ENCODE measurements at places on chromosomes 11 and 22.

GRCh38 chr11:62905927-62906531, 15.1 kb downstream of the CHRM1 start:
- DNase-seq: peak; percentile 58

- no peak for DNase-seq
Measured at GRCh38 chr11:13339195-13340153, 61.9 kb downstream of the BMAL1 start.

- DNase-seq: no peak
Measured at GRCh38 chr11:65290448-65291165, 24.1 kb upstream of the CDC42EP2 start.

- DNase-seq: no peak
Measured at GRCh38 chr11:33557201-33557600, 143.4 kb downstream of the C11orf91 start.

- DNase-seq: no peak
Measured at GRCh38 chr11:43751726-43752125, 71.2 kb downstream of the HSD17B12 start.

DNA sequence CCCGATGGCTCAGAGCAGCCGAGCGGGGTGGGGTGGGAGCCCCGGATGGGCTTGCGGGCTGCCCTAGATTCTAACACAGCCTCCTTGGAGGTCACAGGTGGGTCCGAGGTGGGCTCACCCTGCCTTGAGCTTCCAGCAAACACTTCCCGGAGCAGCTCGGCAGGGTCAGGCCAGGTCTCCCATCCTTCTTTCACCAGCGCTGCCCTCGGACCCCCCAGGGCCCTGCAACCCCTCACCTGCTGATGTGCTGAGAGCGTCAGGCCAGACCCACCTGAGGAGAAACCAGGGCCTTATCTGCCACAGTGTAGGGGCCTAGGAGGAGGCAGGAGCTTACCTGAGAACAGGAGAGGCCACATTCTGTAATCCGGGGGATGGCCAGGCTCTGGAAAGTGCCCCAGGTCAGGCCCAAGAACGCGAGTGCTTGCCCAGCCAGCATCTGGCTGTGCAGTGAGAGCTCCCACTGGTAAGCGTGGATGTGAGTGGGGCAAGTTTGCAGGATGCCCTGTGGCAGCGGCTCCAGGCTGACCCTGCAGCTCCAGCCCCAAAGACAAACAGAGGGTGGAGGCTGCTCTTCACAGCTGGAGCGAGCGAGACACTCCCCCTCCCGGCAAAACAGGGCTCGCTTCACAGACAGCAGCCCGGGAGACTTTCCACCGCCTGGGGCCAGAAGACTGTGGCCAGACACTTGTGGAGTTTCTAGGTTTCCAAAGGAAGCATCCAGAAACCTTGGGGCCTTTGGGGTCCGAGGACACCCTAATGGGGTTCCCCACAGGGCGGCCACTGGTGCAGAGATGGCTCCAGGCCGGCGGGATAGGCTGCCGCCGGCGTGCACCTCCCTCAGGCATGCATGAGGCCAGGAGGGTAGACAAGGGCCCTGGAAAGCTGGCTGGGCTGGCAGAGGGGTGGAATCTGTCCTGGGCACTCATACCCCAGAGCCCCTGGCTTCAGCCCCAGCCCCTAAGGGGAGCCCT, at the start of gene IL17REL:
Gene IL17REL, minus strand, starts transcription at position 555 of the 971 bp plus-strand sequence. Its CDS starts 119 bp downstream, at position 436.
- DNase-seq: no peak

DNA sequence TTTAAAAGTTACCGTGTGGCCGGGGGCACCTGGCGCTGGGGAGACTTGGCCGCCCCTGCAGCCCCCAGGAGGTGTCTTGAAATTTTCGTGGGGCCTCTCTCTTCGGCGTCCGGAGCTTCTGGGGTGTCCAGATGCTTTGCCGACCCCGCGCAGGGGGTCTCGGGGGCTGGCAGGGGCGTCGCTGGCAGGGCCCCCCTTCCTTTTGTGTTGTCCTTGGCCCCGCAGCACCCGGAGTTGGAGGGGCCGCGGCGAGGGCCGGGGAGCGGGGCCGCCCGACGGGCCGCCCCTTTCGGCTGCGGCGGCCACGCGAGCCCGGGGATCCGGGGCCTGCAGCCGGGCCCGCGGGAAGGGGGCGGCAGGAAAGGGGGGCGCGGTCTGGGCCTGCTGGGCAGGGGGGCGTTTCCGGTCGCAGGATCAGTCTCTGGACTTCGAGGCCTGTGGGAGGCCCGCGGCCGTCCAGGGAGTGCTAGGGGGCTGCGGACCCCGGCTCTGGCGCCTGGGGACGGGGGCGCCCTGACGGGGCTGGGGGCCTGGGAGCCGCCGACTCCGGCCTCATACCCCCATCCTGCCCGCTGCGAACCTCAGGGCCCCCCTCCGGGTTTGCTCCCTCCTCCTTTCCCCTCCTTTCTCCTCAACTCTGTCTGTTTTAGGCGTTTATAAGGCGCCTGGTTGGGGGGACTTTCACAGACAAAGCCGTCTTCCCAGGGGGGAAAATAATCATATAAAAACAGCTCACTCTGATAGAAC, 869 bp downstream of the ZC3H7B start:
- peak; percentile 3 for DNase-seq

DNA sequence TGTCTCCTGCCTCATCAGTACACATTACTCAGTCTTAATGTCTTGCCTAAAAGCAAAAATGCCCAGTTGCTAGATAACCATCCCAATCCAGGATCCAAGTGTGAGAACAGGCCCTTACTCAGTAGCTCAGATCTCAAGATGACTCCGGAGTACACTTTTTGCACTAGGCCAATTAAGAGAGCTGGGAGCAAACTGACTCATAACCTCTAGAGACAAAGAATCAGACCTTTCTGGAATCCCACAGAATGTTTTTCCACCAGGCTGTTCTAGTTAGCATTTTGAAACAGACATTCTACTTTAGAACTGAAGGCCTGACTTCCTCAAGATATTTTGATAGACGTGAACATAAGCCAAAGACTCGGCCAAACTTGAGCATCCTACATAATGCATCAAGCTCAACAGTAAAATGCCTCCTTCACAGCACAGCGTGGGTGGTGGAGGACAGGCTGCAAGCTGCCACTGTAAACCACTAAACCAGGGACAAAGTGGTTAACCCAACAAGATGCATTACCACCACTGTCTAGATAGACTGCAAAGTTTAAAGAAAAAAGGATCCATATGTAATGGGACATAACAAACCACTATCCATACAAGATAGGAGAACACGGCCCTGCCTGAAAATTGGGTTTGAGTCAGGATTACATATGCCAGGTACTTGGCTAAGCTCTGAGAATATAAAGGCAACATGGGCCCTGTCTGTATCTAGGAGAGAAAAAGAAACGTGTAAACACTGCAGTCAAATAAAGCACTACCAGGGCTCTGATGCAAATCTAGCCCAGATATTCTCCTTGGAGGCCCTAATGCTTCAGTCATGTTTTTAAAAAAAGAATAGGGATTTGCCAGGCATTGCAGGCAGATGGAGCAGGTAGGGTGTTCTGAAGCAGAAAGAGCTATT, 48.3 kb downstream of the MYH9 start:
- DNase-seq: no peak

- DNase-seq: no peak
Measured at GRCh38 chr11:59185386-59185945, 13.5 kb downstream of the DTX4 start.
